ENCODE measurements at places on chromosomes 1 and 21.

DNA sequence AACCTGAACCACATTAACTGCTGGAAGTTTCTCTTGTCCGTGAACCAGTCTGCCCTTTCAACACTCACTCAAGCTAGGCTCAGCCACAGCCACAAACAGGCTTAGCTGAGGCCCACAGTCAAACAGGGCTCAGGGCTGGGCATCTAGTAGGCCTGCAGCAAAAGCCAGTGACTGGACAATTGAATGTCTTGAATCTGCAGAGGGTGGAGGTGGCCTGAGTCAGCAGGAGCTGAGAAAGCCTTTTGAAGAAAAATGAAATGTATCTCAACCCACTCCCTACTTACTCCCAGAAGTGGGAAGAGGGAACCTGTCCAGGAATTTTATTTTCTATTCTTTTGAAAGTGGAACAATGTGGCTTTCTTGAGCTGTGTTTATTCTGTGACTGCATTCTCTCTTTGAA lies 95.4 kb downstream of the PTPRU start:
- DNase-seq, result no peak

DNA sequence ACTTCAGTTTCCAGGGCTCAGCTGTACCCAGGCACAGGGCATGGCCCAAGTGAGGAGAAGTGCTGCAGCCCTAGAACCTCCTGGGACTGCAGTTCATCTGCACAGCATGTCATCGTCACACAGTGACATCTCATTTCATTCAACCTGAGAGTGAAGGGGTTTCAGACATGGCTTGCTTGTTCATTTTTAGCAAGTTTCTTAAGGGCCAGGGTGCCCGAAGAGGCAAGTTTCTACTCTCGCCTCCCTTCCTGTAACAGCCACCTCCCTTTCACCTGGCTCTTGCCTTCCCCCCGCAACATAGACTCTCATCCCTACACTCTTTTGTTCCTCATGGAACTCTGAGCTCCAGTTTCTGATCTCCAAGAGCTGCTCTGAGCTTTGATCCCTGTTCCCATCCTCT lies 108.1 kb downstream of the C1orf21 start:
- no peak for DNase-seq

DNA sequence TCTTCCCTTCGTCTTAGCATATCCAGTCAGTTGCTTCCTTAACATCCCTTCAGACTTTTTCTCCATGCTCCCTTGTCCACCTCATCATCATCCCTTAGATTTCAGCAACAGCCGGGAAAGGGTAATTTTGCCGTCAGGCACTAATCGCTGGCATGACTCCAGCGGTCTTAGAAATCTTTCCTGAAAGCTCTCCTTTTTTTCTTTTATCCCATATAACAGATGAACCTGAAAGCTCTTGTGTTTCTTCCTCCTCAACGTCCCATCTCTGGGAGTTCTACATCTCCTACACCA lies 10.4 kb upstream of the BOLA1 start:
- no peak for DNase-seq

- DNase-seq, result no peak
These were observed 197.4 kb downstream of the ADGRL2 start for GRCh38 chr1:81998165-81998564.

GRCh38 chr21:45408271-45408791 lies 3.4 kb downstream of the COL18A1 start:
- no peak for DNase-seq

- no peak for DNase-seq
These were observed 1.3 kb downstream of the AHDC1 start for GRCh38 chr1:27602462-27603308.

GRCh38 chr1:53498555-53499131 lies 39.4 kb downstream of the DMRTB1 start:
- no peak for DNase-seq

DNA sequence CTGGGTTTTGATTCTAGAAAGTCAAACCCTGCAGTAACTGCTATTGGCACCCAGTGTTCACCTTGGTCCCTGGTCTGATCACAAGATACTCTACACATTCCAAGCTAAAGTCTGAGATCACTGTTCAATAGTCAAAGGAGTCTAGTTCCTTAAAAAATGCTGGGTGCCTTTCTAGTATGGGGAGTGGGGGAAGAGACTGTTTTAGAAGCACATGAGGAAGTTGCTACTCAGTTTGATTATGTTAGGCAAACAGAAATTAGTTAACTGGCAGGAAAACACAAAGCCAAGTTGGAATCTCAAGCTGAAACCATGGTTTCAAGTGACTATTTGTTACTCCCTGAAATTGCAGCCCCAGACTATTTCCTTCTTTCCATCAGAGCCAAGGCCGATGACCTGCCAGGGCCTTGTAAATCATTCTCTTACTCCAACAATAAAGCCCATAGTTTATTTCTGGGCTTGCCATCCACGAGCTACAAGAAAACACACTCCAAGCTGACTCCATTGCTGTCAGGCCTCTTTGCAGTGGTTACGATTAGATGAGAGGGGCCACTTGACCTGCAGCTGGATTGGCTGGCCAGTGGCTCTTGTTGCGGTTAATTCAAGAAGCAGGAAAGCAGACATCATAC lies 21.1 kb upstream of the VTCN1 start:
- no peak for DNase-seq

GRCh38 chr1:116504308-116505156 lies 66.3 kb downstream of the CD58 start:
- peak; percentile 66 for DNase-seq

DNA sequence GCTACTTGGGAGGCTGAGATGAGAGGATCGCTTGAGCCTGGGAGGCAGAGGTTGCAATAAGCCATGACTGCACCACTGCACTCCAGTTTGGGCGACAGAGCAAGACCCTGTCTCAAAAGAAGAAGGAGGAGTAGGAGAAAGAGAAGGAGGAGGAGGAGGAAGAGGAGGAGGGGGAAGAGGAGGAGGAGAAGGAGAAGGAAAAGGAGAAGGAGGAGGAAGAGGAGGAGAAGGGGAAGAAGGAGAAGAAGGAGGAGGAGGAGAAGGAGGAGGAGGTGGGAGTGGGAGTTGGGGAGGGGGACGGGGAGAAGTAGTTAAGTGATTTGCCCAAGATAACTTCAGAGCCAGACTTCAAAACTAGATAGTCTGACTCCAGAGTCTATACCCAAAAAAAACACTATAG lies 55.5 kb upstream of the FOXD3 start:
- DNase-seq, result no peak

DNA sequence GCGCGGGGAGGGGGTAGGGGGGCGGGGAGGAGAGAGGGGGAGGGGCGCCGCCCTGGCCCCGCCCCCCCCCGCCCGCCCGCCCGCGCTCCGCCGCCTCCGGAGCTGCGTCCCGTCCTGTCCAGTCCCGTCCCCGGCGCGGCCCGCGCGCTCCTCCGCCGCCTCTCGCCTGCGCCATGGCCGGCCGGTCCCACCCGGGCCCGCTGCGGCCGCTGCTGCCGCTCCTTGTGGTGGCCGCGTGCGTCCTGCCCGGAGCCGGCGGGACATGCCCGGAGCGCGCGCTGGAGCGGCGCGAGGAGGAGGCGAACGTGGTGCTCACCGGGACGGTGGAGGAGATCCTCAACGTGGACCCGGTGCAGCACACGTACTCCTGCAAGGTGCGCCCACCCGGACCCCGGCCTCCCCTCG lies at the start of gene AGRN:
Gene AGRN, plus strand, starts transcription at position 121 of the 405 bp plus-strand sequence. Its CDS starts 53 bp downstream, at position 174.
- DNase-seq, result no peak

- DNase-seq, result no peak
These were observed 37.8 kb downstream of the MIS18A start for GRCh38 chr21:32240851-32241687.

DNA sequence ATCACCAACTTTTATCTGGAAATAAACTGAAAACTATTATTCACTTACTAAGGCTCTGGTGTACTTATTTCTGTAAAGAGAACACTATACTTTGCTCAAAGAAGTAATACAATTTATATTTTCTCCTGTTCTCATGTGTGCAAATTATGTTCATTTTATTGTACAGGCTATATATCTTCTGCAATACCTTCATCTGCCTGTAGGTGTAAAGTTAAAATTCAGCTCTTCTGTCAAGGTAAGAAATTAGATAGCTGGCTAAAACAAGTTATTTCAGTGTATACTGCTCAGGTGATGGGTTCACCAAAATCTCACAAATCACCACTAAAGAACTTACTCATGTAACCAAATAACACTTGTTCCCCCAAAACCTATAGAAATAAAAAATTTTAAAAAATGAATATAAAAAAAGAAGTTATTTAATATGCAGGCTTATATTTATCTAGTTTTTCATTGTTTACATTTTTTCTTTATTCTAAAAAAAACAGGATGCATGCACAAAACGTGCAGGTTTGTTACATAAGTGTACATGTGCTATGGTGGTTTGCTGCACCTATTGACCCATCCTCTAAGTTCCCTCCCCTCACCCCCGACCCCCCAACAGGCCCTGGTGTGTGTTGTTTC lies 81.5 kb downstream of the PTGER3 start:
- no peak for DNase-seq

- no peak for DNase-seq
These were observed 3.2 kb downstream of the EDARADD start for GRCh38 chr1:236397173-236397759.

- DNase-seq, result no peak
These were observed 6.0 kb upstream of the KRTAP8-1 start for GRCh38 chr21:30818837-30819610.

DNA sequence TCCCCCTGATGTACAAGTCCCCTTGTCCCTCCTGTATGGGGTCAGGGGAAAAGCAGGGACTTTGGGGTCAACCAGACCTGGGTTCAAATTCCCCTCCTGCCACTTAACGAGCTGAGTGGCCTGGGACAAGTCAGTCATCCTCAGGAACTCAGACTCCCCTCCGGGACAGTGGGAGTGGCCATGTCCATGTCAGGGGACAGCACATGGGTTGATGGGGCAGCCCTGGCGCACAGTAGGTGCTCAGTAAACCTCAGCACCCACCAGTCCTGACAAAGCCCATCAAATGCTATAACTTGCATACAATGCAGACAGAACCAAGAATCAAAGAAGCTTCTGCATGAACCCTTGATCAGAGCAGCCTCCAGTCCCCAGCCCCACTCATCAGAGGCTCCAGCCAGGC lies 30.0 kb downstream of the MATN1 start:
- DNase-seq, result no peak

DNA sequence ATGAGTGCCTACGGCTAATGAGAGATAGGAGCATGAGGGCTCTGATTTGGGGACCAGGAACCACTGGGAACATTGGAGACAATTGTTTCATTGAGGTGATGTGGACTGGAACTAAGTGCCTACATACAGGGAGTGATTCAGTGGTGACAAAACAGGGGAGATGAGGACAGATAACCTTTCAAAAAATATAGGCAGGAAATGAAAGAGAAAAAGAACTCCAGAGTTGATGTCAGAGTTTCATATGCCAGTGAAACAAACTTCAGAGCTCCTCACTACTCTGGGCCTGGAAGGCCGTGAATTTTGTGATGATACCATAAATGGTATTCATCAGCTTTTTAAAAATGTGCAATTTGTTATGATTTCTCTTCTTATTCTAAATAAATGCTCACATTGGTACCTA lies 39.3 kb downstream of the FASLG start:
- DNase-seq, result no peak

Measured in activated CD8-positive, alpha-beta memory T cell treated with anti-CD3 and anti-CD28 coated beads for 1 hour (primary cell).